ENCODE measurements at places on chromosomes 1 and 21. TPM values are rescaled to one million over a fixed set of nuclear protein-coding genes. Genes with fewer than 3 reads are reported as not detected.

- DNase-seq: no peak
Observed at GRCh38 chr1:235069577-235070563, 58.8 kb downstream of the TOMM20 start.

GRCh38 chr1:177597393-177597792 lies 372.5 kb downstream of the SEC16B start:
- no peak for DNase-seq

Gene MTARC2
- total RNA-seq: not detected

GRCh38 chr1:24970399-24970753 lies 40.3 kb upstream of the RUNX3 start:
- DNase-seq: no peak

Gene TFAP2E
- 1.1 TPM for total RNA-seq

- DNase-seq: no peak
Observed at GRCh38 chr1:117740496-117740895, 134.6 kb downstream of the TENT5C start.

DNA sequence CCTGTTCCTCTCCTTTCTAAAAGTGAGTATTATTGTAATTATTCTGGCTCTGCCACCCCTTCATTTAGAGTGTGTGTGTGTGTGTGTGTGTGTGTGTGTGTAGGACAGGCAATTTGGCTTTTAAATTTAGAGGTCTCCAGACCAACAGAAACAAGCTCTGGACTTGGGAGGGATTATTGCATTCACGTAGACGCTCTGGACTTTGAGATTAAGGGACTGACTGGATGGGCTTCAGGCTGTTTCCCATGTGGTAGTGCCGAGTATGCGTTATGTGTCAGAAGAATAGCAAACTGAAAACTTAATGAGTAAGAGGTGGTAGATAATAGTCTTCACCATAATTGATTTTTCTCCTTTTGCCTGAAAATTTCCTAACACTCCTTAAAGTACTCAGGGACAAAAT lies 281.9 kb downstream of the USP25 start:
- no peak for DNase-seq

Gene ETV3L
- total RNA-seq: not detected

GRCh38 chr1:218869276-218869675 lies 304.4 kb upstream of the LYPLAL1 start:
- no peak for DNase-seq

Gene COX20
- total RNA-seq: 31.3 TPM

Gene OXCT2
- total RNA-seq: 0.32 TPM

- DNase-seq: no peak
Observed at GRCh38 chr1:185017966-185018365, 27.4 kb upstream of the RNF2 start.

Gene SELP
- total RNA-seq: 0.13 TPM

Gene CYP4B1
- total RNA-seq: not detected

- no peak for DNase-seq
Observed at GRCh38 chr1:8607906-8608305, 209.5 kb downstream of the RERE start.

DNA sequence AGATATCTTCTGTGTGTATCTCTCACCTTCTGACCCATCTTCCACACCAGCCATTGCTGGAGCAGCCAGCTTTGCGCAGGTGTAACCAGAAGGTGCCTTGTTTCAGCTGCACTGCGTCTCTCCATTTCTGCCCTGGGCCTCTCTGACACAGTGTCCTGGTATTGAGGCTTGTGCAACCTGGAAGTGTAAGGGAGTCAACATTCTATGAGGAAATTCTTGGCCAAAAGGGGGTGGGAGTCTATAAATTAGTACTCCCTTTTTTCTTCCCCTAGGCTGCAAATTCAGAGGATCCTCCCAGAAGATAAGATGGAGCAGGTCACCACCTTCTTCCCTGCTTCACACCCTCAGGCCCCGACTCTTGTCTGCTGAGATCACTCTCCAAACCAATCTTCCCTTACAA lies 109.1 kb downstream of the MRPS6 start:
- no peak for DNase-seq

DNA sequence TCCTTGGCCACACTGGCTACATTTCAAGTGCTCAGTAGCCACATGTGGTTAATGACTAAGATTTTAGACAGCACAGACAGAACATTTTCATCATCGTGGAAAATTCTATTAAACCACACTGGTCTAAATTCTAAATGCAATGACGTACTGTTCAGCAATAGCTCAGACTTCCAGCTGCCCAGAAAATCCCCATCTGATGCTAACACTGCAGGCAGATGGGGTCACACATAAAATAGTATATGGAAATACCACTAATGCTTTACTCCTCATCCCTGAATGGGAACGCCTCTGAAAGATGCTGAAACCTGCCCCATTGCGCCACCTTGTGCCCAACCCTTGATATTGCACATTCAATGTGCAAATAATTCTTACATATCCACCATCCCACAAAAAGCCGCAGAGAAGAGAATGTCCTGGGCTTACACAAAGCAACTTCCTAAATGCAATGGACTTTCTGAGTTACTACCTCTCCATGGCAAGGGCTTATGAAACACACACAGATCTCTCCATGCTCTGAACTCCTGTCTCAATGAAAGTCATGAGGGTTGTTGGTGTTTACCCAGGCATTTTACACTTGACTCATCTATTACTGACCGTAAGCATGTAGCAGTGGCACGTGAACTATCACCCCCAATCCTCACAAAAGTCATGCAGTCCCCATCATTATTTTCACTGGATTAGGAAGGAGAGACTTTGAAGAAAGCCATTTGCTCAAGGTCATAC lies 20.3 kb upstream of the SLC5A9 start:
- peak; percentile 71 for DNase-seq

Gene SLC25A33
- total RNA-seq: 4.4 TPM

Gene PTPRF
- 0.65 TPM for total RNA-seq

GRCh38 chr1:63936276-63936675 lies 162.5 kb downstream of the ROR1 start:
- DNase-seq: no peak

GRCh38 chr1:184370850-184371249 lies 16.0 kb upstream of the C1orf21 start:
- no peak for DNase-seq

Gene HSF2BP
- total RNA-seq: 0.18 TPM

DNA sequence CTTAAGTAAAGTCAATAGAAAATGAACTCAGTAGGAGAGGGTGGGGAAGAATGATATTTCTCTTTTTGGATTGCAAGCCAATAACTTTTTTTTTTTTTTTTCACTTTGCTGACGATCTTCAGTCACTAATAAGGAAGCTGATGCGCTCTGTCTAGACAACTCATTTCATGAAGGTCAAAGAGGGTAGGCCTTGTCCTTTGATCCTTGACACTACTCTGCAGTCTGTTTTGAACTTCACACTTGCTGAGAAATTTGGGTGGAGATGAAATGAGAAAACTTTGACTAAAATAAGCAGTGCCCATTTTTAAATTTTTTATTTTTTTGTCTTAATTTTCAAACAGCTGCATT lies 20.9 kb upstream of the PLXNA2 start:
- no peak for DNase-seq

Gene NT5C1A
- total RNA-seq: not detected

DNA sequence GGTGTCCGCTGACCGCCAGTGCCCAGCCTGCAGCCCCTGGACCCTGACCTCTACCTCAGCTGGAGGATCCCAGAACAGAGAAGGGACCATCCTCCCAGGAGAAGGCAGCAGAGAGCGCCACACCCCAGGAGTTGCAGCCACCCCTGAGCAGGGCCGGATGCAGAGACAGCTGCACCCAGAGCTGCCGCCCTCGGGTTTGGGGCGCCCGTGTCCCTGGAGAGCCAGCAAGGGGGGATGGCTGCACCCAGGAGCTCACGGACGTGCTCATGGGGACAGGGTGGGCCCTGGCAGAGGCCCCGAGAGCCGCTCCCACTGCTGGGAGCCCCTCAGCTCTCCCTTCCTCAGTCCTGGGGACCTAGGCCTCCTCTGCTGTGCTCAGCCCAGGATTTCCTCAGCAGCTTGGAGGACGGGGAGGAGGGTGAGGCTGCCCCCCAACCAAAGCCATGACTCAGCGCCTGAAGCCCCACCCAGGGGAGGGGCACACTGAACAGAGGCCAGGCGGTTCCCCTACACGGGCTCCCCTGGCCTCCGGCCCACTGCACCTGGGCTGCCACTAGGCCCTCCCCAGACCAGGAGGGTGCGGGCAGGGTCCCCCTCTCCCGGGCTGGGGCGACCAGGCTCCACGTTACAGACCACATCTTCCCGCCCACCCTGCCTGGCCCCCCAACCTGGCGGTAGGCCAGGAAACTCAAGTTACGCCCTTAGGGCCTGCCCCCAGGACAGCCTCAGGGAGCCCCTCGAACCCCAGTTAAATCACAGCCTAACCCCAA lies 2.2 kb downstream of the ACAP3 start:
- DNase-seq: peak; percentile 89

DNA sequence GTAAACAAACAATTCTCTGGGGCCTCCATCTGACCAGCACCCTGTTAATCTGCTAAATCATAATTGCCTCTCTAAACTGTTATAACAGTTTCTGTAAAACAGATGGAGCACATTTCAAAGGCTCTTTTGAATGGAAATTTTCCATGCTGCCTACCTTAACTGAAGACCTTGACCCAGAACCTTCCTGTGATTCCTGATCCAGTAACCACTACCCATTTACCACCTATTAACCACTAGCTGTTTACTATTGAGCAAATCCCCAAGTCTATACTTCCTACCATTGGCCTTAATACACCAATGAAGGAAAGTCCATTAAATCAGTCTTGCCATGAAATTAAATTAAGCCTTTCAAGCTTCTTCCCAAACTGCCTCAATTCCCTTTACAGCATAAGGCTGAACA lies 46.3 kb downstream of the RAB3GAP2 start:
- no peak for DNase-seq

- DNase-seq: no peak
Observed at GRCh38 chr1:102942324-102942723, 166.0 kb downstream of the COL11A1 start.

Gene MANEAL
- 2.5 TPM for total RNA-seq

DNA sequence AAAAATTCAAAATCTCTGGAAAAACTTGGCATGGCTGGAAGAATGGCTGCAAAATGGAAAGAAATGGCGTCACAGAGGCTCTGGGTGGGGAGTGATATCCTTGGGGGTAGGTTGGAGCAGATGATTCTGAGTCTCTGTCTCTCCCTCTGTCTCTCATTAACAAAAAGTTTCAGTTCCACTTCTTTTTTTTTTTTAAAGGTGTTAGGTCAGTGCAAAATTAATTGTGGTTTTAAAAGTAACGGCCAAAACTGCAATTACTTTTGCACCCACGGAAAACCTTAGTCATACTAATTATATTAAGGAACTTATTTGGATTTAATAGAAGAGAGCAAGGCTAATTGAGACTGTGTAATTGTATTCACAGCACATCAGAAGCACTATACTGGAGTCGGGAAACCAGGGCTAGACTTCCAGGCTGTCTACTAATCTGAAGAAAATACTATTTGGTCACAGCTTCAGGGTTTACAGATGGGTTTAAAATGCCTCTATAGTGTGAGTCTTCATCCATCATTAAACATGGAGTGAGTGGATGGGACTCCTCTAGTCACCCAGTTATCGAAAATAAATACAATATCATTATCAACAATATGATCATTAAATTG lies 289.1 kb upstream of the PLD5 start:
- no peak for DNase-seq
